CMK (cell line): ENCODE measurements at places on chromosomes 16 and 17.

GRCh38 chr16:7571366-7571765 is 238.7 kb downstream of the RBFOX1 start:
- no peak for DNase-seq

DNA sequence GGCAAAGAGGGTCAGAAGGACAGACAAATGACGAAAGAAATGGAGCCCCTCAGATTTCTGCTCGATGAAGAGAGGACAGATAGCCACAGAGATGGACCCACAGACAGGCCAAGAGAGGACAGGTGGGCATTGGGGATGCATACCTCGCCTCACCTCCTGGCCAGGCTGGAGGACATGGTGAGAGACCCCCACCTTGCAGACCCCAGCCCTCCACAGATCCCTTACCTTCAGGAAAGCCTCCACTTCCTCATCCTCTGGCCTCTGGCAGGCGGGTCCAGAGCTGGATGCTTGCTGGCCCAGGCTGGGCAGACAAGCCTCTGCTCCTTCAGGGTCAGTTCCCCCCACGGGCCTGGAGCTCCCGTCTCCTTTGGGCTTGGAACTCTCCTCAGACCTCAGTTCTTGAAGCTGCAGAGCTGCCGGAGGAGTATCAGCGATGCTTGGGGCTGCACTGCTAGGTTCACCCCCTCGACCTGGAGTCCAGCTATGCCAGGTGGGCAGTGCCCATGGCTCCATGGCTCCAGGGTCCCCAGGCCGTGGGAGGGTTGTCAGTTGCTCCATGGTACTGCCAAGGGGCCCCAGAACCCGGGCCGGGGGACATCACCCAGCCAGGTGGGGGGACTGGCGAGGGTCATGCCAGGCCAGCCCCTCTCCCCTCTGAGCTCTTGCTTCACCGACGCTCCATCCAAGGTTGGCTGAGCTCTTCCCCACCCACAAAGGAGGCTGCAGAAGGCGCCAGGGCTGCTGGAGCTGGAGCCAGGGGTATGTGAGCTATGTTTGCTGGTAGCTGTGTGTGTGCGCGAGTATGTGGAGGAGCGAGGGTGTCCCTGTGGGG is 1.0 kb downstream of the TSPOAP1 start:
- DNase-seq = no peak

- no peak for DNase-seq
Observed at GRCh38 chr16:55809851-55810250, 23.0 kb downstream of the CES1 start.

- no peak for DNase-seq
Observed at GRCh38 chr17:44913676-44914075, 1.6 kb downstream of the GFAP start.

DNA sequence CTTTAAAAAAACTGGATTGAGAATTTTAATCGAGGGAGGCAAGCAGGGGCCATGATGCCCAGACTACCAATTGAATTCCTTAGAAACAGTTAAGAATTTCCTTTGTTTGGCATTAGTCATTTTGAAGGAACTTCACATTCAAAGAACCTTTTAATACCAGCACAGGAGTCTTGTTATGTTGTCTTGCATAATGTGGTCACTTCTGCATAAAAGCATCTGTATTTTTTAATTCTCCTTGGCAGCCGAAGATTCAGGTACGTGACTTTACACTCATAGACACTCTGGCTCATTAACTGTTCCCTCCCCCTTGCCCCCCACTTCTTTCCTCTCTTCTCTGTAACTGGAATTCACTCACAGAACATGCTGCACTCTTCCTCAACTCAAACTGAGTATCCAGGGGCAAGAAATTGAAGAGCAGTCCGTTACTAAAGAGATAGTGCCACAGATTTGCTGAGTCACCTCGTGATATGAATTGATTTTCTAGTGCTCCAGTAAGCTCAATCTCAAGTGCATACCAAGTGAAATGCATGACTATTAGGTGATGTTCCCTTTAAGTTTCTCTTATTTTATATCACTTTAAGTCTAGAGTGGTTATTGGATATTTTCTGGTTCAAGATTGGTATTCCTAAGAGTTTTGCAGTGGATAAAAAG is 572.2 kb upstream of the SOX9 start:
- DNase-seq = no peak

GRCh38 chr16:9126609-9127008 is 35.2 kb downstream of the HAPSTR1 start:
- DNase-seq = no peak

DNA sequence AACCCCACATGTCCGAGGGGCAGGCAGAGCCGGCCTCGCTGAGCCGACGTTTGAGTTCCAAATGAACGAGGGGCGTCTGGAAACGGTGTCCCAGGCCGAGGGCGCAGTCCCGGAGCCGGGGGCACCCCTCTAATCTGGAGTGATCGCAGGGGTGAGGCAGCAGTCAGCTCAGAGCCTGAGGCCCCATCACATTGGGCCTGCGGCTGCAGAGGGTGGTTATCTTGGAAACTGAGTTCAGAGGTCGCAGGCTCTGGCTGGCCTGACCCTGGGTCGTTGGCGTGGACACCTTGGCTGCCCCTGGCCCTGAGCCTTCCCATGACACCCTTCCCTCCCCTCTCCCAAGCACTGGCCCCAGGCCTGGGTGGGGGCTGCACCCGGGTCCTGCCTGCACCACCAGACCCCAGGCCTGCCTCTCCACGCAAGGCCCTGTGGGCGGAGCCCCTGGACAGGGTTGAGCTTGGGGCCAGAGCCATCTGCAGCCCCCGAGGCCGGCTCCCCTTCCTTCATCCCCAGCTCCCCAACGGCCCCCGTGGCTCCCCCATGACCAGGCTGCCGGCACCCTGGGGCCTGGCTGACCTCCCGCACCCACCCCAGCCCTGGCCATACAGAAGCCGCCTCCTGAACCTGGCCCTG is 45.6 kb downstream of the ZFPM1 start:
- DNase-seq = no peak

- DNase-seq = no peak
Observed at GRCh38 chr16:70737377-70738082, 51.7 kb upstream of the MTSS2 start.

DNA sequence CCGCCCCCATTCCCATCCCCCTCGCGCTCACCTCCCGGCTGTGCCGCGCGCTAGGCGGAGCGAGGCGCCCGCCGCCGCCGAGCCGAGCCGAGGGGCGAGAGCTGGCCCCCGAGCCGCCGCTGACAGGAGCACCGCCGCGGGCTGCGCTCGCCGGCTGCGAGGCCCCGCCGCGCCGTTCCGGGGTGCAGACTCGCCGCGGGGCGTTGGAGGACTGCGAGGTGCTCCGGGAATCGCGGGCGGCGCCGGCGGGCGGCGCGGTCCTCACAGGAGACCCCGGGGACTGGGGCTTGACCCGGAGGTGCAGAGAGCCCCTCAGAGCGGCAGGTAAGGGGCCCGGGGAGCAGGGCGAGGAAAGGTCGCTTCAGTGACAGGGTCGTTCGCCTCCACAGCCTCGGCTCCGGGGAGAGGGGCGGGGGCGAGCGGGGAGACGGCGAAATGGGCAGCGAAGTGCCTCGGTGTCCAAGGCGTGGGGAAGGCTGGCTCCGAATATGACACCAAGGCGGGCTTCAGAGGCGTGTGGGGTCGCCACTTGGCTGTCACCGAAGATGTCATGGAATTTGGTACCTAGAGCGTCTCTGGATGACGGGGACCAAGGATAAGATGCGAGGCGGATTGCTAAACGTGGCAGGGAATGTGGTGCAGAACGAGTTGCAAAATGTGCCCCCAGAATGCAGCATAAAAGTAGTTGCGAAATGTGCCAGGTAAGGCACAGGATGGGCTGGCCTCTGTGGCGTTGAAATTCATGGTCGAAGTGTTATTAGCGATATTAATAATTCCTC is 580 bp downstream of the TANC2 start:
- DNase-seq = no peak

GRCh38 chr16:46918905-46919792 is 35.0 kb downstream of the GPT2 start:
- no peak for DNase-seq

- DNase-seq = no peak
Observed at GRCh38 chr17:43431714-43432523, 33.1 kb downstream of the ARL4D start.

GRCh38 chr17:3916825-3917224 is 560 bp upstream of the P2RX1 start:
- no peak for DNase-seq

- DNase-seq = no peak
Observed at GRCh38 chr16:69085032-69085695, 20.3 kb upstream of the HAS3 start.

GRCh38 chr16:27444470-27444869 is 42.5 kb downstream of the IL21R start:
- DNase-seq = no peak

DNA sequence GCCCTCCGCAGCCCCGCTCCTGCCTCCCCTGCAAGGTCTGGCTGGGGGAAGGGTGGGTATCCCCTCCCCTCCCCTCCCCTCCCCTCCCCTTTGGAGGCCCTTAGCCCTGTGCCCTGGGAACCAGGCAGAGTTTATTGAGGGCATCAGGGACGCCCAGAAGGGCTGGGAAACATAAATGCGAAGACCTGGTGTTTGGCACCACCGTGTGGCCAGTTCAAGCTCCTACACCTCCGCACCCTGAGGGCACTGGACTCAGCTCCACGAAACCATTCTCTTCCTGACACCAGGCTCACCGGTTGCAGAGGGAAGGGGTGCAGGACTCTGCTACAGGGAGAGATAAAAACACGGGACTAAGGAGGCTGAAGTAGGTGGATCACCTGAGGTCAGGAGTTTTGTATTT is 1.0 kb upstream of the AIPL1 start:
- DNase-seq = no peak

DNA sequence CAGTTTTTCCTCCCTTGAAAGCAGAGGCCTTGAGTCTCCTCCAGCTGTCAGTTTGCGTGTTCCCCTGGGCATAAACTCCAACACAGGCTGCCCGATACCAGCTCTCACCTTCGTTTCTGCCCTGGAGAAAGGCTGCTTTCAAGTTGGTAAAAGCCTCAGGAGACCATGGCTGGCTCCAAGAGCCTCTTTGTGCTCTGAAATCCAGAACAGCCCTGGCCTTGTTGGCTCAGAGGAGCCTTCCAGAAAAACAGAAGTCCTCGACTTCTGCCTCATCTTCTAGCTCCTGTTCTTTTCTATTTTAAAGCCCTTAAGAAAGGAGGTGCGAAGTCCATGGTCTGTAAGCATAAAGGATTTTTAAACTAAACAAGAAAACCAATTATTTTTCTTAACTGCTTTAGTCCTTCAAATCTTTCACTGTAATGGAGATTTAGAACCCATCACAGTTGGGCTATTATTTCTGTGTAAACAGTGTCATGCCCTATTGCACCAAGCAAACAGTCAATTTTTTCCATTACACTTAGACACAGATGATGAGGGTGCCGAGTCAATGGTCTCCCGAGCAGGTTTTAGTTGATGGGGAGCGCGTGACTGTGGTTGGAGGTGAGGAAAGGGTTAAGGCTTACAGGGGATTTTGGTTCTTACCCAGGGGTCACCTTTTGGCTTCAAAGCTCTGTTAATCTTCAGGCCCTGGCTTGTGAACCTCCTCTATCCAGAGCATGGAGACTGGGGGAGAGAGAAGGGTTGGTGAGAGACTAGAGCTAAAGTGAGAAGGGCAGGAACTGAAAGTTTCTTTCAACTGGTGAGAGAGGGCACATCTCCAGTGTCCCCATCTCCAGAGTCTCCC is 212.8 kb downstream of the MSI2 start:
- no peak for DNase-seq

DNA sequence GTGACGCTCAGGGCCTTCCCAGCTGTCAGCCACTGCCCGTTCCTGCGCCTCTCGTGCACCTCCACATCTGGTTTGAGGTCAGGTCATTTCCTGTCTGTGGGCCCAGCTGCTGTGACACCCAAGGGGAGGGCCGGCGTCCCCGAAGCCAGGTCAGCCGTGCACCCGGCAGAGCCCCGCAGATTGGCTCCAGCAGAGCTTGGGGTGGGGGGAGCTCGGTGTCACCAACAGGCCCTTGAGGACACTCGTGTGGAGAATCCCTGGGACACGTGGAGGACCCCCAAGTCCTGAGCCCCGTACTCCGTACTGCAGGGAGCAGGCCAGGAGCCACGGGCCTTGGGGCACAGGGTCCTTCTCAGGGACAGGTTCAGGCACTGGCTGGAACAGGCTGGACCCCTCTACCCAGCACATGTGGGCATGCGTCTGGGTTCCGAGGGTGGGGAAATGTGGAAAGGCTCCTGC is 4.8 kb downstream of the SPATA2L start:
- DNase-seq = no peak

DNA sequence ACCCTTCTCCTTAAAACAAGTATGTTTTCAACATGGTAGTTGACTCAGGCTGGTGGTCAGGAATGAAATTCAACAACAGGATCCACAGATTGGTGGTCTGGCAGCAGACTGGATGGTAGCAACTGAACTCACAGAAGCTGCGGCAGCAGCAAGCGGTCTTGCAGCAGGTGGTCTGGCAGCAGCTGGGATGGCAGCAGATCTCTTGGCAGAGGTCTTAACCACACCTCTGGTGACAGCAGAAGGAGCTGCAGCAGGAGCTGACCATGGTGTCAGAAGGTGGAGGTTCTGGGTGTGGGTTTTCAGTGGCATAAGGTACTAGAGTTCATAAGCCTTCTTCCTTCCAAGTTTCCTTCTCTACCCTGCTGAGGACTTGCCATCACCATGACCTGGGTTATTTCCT is 2.2 kb upstream of the KRTAP4-1 start:
- no peak for DNase-seq

DNA sequence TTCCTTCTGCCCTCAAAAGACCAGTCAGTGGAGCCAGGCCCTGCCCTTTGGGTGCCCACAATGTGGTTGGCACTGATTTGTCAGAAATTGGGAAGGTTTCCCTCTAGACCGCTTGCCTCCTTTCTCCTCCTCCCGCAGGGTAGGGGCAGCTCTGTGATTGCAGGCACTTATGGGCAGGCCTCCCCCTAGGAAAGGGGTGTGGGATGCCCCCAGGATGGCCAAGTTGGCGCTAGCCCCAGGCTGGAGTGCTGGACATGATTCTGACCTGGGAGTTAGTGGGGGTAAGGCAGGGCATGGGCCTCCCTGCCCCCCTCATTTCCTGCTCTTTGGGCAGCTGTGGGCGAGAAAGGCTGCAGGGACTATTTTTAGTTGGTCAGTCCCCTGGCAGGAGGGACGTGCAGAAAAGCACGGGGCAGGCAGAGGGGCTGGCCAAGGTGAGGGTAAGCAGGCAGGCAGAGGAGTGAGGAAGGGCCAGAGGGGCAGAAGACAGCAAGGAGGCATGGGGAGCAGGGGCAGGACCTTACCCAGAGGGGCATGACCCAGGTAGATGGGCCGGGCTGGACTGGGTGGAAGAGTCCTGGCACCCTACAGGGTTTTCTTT is 3.3 kb downstream of the RARA start:
- no peak for DNase-seq

- no peak for DNase-seq
Observed at GRCh38 chr17:68221786-68222185, 26.1 kb upstream of the AMZ2 start.

DNA sequence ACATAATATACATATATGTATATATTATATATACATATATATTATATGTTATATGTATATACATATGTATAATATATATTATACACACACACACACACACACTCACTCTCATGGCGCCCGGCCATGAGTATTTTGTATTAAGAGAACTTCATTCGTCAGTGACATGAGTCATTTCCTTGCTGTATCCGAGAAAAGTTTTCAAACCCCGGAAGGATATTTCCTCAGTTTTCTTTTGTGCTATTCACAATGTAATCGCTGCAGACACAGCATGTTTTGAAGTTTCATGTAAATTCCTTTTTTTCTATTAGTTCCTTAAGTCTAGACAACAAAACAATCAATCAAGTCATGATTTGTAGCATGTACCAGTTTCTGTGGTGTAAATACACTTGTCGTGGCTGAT is 33.3 kb downstream of the OR1D5 start:
- no peak for DNase-seq
